Activated naive CD4-positive, alpha-beta T cell treated with anti-CD3 and anti-CD28 coated beads for 36 hours (primary cell): ENCODE measurements at places on chromosomes 11 and 22. TPM values are rescaled to one million over a fixed set of nuclear protein-coding genes. Genes with fewer than 3 reads are reported as not detected.

Gene KCNJ1
- total RNA-seq: not detected

Gene INSC
- total RNA-seq: 1.0 TPM

Gene NFAM1
- 0.10 TPM for total RNA-seq

Gene COPB1
- total RNA-seq: 111 TPM

Gene INCENP
- total RNA-seq: 156 TPM
